ENCODE measurements at places on chromosomes 4 and X. TPM values are rescaled to one million over a fixed set of nuclear protein-coding genes. Genes with fewer than 3 reads are reported as not detected.

SYAP1 gene
- 29.2 TPM for polyA plus RNA-seq

BMPR1B gene
- polyA plus RNA-seq: 17.1 TPM

GPR82 gene
- polyA plus RNA-seq: 0.06 TPM

CLDN34 gene
- polyA plus RNA-seq: 0.25 TPM

EDA2R gene
- polyA plus RNA-seq: 0.50 TPM

NALF2 gene
- 0.80 TPM for polyA plus RNA-seq

DCAF4L1 gene
- 0.23 TPM for polyA plus RNA-seq
